Mesothelial cell of epicardium (in vitro differentiated cells): ENCODE measurements at places on chromosomes 1 and 21. TPM values are rescaled to one million over a fixed set of nuclear protein-coding genes. Genes with fewer than 3 reads are reported as not detected.

DNA sequence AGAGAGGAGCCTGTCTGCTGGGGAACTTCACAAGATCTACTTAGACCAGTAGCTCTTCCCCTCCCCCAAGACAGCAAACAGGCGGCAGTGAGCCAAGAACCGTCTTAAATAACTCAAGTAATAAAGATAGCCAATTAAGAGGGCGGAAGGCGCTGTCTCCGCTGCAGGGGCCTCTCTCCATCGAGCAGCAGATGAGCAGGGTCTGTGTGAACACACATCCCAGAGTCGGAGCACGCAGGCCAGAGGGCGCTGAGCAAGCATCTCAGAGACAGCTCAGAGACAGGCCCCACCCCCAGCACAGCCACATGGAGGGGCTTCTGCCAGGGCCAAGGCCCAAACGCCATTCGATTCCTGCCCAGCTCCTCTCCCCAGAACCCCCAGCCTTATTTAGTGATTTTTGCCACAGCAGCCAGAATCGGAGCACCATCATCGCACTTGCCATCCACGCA lies 11.1 kb downstream of the IFFO2 start:
- H3K27me3 ChIP-seq, result no peaks in the 10 kb centered on the region
- DNase-seq, result peak; percentile 57
- H3K27ac ChIP-seq, result peak overlapping the region; percentile 82
- H3K4me1 ChIP-seq, result peaks cover 71% of the 10 kb centered on the region

- no peak overlapping the region for H3K4me3 ChIP-seq
- no peaks in the 10 kb centered on the region for H3K4me1 ChIP-seq
- no peaks in the 10 kb centered on the region for H3K36me3 ChIP-seq
- H3K27ac ChIP-seq, result no peak overlapping the region
These were observed 9.3 kb downstream of the CHD5 start for GRCh38 chr1:6170742-6171201.

GRCh38 chr1:177229781-177230180 lies 59.0 kb downstream of the BRINP2 start:
- H3K4me3 ChIP-seq, result no peak overlapping the region
- peaks cover 19% of the 10 kb centered on the region for H3K27me3 ChIP-seq
- H3K4me1 ChIP-seq, result no peaks in the 10 kb centered on the region
- no peak for DNase-seq
- no peak overlapping the region for H3K27ac ChIP-seq
- H3K36me3 ChIP-seq, result no peaks in the 10 kb centered on the region

- H3K4me1 ChIP-seq, result no peaks in the 10 kb centered on the region
- H3K27ac ChIP-seq, result no peak overlapping the region
- peaks cover 26% of the 10 kb centered on the region for H3K27me3 ChIP-seq
- DNase-seq, result no peak
- no peak overlapping the region for H3K4me3 ChIP-seq
These were observed 4.2 kb upstream of the RXRG start for GRCh38 chr1:165449131-165449530.

DNA sequence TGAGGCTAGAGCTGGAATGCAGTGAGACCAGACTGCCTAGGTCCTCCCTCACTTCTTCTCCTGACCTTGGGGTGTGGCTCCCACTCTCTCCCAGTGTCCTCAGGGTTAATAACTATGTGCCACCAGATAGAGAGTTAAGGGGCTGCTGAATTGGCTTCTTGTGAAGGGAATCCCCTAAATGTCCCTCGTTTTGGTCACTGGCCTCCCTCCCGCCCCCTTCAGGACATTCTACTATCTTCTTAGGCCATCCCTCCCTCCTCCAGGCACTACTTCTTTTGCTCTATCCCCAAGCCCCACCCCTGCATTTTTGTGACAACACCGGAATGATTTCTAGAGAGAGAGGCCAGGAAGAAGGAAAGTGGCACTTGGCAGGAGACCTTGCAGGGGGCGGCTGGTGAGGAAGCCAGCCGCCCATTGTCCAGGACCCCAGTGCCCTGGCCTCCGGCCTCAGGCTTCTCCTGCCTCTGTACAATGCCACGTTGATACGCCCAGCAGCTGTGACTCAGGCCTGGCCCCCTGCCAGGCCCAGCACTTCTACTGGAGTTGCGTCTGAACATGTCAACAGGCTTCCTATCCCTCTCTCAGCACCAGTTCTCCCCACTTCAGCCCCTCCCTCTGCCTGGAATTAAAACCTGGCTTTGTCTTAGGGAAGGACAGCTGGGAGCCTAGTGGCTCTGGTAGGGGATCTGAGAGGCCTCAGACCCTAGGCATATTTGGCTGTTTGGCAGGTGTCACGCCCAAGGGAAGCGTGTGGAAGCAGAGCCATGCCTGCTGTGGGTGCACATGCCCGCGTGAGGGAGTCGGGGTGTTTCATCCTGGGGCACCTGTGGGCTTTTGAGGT lies 9.1 kb downstream of the LMNA start:
- peaks cover 67% of the 10 kb centered on the region for H3K4me1 ChIP-seq
- peak; percentile 88 for DNase-seq
- H3K27ac ChIP-seq, result peak overlapping the region; percentile 99
- H3K36me3 ChIP-seq, result peaks cover under 1% of the 10 kb centered on the region
- H3K4me3 ChIP-seq, result peak overlapping the region; percentile 30

- peaks cover 22% of the 10 kb centered on the region for H3K4me1 ChIP-seq
- H3K4me3 ChIP-seq, result peak overlapping the region; percentile 77
- no peaks in the 10 kb centered on the region for H3K27me3 ChIP-seq
These were observed 510 bp upstream of the IL10RB start for GRCh38 chr21:33265664-33266049.

Gene WDR64
- 0.47 TPM in 1 of 3 replicates, not detected in the others for total RNA-seq

Gene CC2D1B
- total RNA-seq, result 33.2 to 33.4 TPM (median 33.2 TPM) in 3 replicates

- H3K4me1 ChIP-seq, result peaks cover 29% of the 10 kb centered on the region
- no peak overlapping the region for H3K4me3 ChIP-seq
- peaks cover 10% of the 10 kb centered on the region for H3K36me3 ChIP-seq
- DNase-seq, result no peak
These were observed 4.1 kb upstream of the CHD5 start for GRCh38 chr1:6184083-6184783.

Gene ARV1
- 10.2 to 11.0 TPM (median 10.6 TPM) in 3 replicates for total RNA-seq

Gene OR2L3
- not detected in 3 replicates for total RNA-seq

Gene SLC45A3
- total RNA-seq, result 7.0 to 7.5 TPM (median 7.1 TPM) in 3 replicates

DNA sequence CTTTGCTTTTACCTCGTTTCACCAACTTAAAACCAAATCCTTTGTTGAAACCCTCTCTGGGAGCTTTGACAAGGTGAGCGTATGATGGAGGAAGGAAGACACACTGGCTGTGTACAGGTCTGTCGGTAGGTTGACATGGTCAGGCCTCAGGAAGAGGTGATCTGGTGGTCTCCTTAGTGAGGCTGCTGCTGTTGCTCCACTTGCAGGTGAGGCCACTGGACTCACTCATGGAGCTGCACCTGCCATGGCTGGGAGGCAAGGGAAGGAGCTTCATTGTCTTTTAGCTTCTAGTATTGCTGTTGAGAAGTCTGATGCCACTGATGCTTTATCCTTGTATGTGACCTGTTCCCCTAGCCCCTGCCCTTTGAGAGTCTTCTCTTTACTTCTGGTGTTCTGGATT lies 35.7 kb downstream of the TENT5C start:
- H3K4me3 ChIP-seq, result no peak overlapping the region
- H3K27ac ChIP-seq, result no peak overlapping the region
- H3K4me1 ChIP-seq, result peaks cover 10% of the 10 kb centered on the region

DNA sequence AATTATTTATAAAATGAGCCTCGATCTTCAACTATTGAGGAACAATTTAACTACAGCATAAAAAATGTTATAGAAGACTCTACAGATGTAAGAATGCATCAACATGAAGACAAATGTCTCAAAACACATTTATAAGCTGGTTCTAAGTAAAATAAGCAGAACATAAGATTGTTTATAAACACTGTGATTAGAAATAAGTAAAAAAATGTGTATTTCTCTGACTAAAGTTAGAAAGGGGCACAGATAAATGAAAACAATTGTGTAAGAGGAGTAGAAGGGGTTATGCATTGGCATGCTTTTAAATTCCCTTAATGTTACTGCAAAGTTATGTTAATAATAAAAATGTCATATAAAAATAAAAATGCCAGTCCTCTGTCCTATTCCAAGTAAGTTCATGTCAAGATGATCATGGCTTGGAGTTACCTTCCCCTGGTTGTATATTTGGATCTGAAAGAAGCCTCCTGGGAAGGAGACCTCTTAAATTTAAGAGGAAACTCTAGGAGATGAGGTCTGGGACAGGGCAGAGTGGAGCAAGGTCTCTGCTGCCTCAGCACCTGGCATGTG lies 70.2 kb upstream of the FAM20B start:
- H3K4me3 ChIP-seq, result no peak overlapping the region
- H3K27me3 ChIP-seq, result no peaks in the 10 kb centered on the region
- no peak for DNase-seq
- peaks cover 14% of the 10 kb centered on the region for H3K4me1 ChIP-seq
- H3K36me3 ChIP-seq, result no peaks in the 10 kb centered on the region

Gene MRPL55
- 53.9 to 56.9 TPM (median 54.2 TPM) in 3 replicates for total RNA-seq

DNA sequence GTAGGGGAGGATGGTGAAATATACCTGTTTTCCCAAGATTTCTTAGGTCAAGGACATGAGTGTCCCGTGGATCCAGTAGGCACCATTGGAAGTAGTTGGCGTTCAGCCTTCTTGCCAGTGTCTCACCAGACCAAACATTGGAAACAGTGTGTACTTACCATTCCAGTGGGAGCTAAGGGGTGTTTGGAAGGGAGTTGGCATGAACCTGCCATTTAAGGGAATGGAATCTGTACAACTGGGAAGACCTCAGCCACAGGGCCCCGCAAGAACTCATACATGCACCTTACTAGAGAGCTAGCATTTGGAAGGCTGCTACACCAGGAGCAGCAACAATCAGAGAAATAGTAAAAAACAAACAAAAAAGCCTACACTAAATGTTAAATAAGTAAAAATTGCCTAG lies 12.7 kb downstream of the ATP5PF start:
- peaks cover 46% of the 10 kb centered on the region for H3K36me3 ChIP-seq
- no peak for DNase-seq
- H3K4me3 ChIP-seq, result no peak overlapping the region
- H3K4me1 ChIP-seq, result peaks cover 9% of the 10 kb centered on the region
- H3K27ac ChIP-seq, result no peak overlapping the region

GRCh38 chr1:151981178-151981525 lies 12.5 kb downstream of the S100A10 start:
- peaks cover 44% of the 10 kb centered on the region for H3K4me1 ChIP-seq
- H3K27ac ChIP-seq, result peak overlapping the region; percentile 7
- no peak for DNase-seq
- peaks cover 37% of the 10 kb centered on the region for H3K36me3 ChIP-seq
- no peaks in the 10 kb centered on the region for H3K27me3 ChIP-seq

Gene PGLYRP3
- not detected in 3 replicates for total RNA-seq

DNA sequence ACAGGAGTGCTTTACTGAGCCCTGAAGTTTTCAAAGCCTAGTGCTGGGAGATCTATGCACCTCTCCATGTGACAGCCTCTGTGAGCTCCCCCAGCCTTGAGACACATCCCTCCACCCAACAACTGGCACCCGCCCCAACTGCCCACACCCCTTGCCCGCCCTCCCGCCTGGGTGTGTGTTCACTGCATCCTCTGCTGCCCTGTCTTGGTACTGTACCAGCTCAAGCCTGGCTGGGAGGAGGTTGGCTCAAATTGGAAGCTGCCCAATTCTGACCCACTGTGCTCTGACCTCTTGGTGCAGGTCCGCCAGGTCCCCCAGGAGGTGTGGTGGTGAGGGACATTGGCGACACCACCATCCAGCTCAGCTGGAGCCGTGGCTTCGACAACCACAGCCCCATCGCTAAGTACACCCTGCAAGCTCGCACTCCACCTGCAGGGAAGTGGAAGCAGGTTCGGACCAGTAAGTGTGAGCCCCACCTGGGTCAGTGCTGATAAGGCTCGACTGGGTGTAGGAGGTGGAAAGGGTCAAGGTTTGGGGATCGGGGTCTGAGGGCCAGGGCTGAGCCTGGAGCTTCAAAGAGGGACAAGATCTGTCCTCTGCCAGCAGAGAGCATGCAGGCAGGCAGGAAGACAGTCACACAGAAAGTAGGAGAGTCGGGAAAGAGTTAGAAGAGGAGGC lies 18.0 kb downstream of the TMEM81 start:
- H3K4me1 ChIP-seq, result peaks cover 4% of the 10 kb centered on the region
- DNase-seq, result no peak
- H3K36me3 ChIP-seq, result no peaks in the 10 kb centered on the region
- H3K4me3 ChIP-seq, result no peak overlapping the region
